Upper lobe of right lung (tissue), 1 donor: ENCODE measurements at places on chromosomes 2 and 18. TPM values are rescaled to one million over a fixed set of nuclear protein-coding genes. Genes with fewer than 3 reads are reported as not detected.

Gene DNAH7
- total RNA-seq = 0.98 TPM

DNA sequence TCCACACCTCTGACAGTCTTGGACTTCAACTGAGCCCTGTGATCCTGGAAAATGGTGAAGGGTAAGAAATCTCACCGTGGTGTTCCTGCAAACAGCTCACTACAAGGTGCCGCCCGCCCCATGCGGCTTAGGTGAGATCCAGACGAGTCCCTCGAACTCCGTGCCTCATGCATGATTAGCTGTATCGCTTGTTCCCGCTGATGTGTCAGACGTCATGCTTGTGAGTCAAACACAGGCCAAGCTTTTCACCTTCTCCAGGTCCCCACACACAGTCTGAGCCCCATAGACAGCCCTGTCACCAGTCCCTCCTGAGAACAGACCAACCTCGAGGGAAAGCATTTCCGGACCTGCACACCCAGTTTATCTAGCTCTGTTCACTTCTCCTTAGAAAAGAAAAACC, 740.5 kb downstream of the GALR1 start:
- no peak for DNase-seq

- no peak for DNase-seq
Measured at GRCh38 chr18:24491927-24492834, 31.7 kb downstream of the HRH4 start.

DNA sequence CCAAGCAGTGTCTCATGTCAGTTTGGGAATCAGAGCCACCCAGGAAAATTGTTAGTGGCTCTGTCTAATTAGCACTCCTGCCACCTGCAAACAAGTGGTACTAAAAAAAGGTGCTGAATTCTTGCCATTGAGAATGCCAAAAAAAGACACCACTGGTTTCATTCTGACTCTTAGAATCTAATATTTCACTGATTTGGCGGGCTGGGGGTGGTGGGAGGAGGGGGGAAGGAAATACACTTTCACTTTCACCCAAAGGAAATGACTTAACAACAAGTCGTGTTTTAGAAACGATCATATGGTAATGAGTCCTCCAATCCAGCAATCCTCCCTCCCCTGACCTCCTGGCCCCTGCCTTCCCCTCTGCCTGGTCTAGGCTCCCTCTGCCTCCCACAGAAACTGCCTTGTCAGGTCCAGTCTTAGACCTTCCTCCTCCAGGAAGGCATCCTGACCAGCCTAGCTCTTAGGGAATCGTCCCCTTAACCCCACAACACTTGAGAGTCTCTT, 4.4 kb upstream of the KLHL29 start:
- no peak for DNase-seq

GRCh38 chr2:83342860-83343329, 1116.2 kb downstream of the SUCLG1 start:
- no peak for DNase-seq
